ENCODE measurements at places on chromosomes 3 and 15.
A peak's percentile ranks its signal among the peaks of the same experiment; 100 is the strongest.

GRCh38 chr3:170528726-170529125 lies 57.1 kb downstream of the SLC7A14 start:
- DNase-seq, result peak; percentile 8

- no peak for DNase-seq
These were observed 322.3 kb downstream of the CNTN4 start for GRCh38 chr3:2420919-2421318.

DNA sequence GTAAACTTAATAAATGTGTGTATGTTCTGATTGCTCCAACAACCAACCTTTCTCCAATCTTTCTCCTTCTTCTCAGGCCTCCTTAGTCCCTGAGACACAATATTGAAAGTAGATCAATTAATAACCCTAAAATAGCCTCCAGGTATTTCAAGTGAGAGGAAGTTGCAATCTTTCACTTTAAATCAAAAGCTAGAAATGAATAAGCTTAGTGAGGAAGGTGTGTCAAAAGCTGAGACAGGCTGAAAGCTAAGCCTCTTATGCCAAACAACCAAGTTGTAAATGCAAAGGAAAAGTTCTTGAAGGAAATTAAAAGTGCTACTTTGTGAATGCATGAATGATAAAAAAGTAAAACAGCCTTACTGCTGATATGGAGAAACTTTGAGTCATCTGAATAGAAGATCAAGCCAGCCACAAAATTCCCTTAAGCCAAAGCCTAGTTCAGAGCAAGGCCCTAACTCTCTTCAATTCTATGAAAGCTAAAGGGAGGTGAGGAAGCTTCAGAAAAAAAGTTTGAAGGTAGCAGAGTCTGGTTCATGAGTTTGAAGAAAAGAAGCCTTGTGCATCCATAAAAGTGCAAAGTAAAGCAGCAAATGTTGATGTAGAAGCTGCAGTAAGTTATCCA lies 38.6 kb downstream of the CCDC80 start:
- DNase-seq, result no peak

- DNase-seq, result no peak
These were observed 65.9 kb downstream of the CPN2 start for GRCh38 chr3:194285024-194285849.

- DNase-seq, result no peak
These were observed 601.1 kb downstream of the FHIT start for GRCh38 chr3:60650171-60650570.

DNA sequence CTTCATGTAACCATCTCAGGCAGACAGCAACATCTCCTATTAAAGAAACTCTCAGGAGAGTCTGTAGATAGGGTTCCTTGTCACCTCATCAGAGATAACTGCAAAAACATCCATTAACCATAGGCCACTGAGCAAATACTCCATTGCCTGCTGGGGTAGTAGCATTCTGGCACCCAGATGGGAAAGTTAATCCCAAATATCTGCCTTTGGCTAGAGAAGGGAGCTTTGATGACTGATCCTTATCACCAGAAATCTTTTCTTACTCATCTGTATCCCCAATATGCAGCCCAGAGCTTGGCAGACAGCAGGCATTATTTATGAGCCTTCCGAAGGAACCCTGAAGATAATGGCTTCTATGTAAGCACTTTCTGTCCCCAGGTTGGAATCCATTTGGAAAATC lies 173.1 kb downstream of the MFSD1 start:
- no peak for DNase-seq

DNA sequence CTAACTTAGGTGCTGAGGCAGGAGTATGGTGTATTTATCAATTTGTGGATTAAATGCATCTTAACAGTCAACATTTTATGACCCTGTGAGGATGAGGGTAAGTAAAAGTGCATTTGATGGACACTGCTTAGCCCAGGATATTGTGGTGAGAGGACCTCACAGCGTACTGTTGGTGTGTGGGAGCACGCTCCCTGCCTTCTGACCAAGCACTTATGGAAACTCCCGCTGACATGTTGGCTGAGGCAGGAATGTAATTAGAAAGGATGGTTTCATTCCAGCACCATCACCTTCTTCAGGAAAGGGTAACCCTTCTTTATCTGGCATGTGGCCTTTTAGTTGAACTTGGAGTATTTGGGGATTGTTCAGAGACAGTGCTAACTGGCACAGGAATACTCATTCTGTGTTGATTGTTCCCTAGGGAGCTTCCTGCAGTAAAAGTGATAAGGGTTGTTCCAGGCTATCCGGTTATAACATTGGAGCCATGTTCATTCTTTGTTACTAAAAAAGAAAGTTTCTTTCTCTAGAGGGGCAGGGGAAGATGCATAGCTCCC lies 11.7 kb upstream of the FSTL1 start:
- no peak for DNase-seq

DNA sequence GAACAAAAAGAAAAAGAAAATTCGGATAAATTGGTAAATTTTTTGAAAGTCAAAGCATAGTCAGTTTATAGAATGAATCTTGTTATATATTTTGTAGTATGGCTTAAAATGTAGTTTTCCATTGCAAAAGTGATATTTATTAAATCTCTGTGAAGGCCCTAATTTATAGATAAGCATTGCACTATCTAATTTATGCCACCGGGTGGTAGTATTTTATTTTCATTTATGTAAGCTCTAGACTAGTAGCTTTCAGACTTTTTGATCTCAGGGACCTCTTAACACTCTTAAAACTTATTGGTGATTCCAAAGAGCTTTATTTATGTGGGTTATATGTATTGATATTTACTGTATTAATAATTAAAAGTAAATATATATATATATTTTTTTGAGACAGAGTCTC lies 133.9 kb upstream of the LRRFIP2 start:
- DNase-seq, result no peak

- DNase-seq, result no peak
These were observed 95.2 kb upstream of the SEMA6D start for GRCh38 chr15:47622055-47622454.

GRCh38 chr3:129413687-129414506 lies 14.5 kb downstream of the EFCAB12 start:
- DNase-seq, result no peak

GRCh38 chr3:66949898-66950297 lies 48.2 kb upstream of the KBTBD8 start:
- DNase-seq, result no peak

DNA sequence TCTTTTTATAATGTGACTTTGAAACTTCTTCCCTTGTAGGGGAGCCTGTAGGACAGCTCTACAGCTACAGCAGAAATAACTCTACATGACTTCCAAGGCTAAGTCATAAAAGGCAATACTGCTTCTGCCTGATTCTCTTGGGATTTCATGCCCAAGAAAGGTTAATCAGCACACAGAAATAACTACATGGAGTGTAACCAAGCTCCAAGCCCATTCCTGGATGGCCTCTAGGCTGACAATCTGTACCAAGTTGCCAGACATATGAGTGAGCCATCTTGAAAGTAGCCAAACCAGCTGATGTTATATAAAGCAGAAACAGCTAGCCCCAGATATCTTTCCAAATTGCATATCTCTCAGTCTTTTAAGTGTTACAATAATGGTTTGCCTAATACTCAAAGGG lies 75.8 kb upstream of the OSTN start:
- no peak for DNase-seq

DNA sequence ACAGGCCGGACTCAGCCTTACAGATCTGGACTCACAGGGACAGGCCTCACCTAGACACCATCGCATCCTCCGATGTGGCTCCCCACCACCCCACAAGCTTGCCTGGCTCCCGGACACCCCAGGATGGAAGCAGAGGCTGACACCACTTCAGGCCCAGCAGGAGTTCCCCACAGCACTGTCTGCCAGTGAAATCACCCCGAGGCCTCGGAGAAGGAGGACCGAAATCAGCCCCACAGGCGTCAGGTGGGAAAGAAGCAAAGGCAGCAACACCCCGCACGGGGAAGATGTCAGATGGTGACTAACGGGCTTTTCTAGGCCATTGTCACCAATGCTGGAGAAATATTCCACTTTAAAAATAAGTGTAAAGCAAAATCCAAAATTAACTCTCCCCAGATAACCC lies 18.6 kb downstream of the ADCY5 start:
- no peak for DNase-seq

GRCh38 chr3:134624537-134625287 lies 26.1 kb downstream of the KY start:
- DNase-seq, result no peak

GRCh38 chr15:92687746-92688145 lies 32.2 kb upstream of the FAM174B start:
- no peak for DNase-seq

DNA sequence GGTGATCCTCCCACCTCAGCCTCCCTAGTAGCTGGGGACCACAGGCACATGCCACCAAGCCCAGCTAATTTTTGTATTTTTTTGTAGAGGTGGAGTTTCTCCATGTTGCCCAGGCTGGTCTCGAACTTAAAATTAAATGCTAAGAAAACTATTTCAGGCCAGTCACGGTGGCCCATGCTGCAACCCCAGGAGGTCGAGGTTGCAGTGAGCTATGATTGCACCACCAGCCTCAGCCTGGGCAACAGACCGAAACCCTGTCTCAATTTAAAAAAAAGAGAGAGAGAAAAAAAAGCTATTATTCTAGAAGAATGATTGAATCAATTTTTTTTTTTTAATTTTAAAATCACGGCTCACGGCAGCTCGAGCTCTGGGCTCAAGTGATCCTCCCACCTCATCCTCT lies 4.7 kb downstream of the SLC51A start:
- DNase-seq, result no peak

- DNase-seq, result no peak
These were observed 638.8 kb upstream of the CFAP20DC start for GRCh38 chr3:59688636-59689035.

GRCh38 chr15:30930422-30930821 lies 26.7 kb downstream of the FAN1 start:
- no peak for DNase-seq

- DNase-seq, result no peak
These were observed 48.5 kb upstream of the PPP2R3A start for GRCh38 chr3:135917076-135917475.

- no peak for DNase-seq
These were observed 65.7 kb upstream of the CMTM7 start for GRCh38 chr3:32325927-32326326.

DNA sequence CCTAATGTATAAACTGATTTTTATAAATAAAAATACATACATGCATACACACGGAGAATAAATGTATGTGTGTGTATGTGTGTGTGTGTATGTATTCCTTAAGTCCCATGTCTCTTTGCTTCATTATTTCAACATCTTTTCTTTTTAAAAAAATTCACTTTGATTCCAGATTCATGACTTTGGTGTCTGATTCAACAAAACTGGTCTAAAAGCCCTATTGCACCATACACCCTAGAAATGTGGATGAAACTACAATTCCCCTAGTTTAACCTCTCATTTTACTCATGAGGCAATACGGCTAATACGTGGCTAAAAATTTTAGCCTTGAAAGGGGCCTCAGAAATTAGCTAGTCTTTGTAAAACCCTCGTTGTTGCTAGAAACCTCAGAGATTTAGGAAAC lies 228.1 kb downstream of the ADAMTS9 start:
- DNase-seq, result no peak

DNA sequence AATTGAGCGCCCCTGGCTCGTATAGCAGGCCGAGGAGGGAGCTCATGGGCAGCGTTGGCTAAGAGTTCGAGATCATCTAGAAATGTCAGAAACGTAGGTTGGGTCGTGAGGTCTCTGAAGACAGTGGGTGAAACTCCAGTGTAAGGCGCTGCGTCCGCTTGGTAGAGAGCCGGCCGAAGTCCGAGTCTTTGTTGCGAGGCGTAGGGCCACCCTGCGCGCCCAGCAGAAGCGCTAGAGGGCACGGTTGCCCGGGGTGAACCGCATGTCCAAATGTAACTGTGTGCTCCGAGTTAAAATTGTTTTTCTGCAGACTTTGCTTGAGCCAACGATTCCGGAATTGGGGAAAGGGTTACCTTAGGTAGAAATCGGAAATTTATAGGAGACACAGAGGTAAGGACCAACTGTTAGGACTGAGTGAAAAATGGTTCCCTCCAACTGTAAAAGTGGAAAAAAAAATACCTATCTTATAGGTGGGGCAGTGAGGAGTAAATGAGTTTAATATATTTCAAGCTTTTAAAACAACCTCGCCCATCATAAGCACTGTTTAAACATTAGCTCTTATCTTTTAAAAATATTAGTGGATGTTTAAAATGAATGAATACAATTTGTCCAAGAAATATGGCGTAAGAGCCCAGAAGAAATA lies 993 bp upstream of the SIAH2 start:
- DNase-seq, result peak; percentile 41

DNA sequence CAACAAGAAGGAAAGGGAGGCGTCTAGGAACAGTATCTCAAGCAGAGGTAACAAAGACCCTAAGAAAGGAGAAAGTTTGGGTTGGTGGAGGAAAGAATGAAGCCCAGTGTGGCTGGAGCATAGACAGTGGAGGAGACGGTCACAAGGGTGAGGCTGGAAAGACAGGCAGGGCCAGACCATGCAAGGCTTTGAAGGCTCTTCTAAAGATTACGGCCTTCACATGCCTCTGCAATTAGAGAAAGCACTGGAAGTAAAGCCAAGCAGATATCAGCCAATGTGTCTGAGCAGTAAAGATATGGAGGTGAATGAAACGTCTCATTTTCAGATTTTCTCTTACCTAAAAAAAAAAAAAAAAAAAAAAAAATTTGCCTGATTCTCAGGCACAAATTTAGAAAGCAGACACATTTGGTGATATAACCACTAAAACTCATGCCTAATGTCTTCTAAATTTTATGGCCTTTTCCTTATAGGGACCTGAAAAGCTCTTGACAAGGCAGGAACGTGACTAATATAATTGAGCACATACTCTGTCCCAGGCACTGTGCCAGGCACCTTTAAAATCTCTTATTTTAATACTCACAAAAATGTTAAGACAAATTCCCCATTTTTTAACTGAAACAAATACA lies 184.1 kb downstream of the MECOM start:
- no peak for DNase-seq

DNA sequence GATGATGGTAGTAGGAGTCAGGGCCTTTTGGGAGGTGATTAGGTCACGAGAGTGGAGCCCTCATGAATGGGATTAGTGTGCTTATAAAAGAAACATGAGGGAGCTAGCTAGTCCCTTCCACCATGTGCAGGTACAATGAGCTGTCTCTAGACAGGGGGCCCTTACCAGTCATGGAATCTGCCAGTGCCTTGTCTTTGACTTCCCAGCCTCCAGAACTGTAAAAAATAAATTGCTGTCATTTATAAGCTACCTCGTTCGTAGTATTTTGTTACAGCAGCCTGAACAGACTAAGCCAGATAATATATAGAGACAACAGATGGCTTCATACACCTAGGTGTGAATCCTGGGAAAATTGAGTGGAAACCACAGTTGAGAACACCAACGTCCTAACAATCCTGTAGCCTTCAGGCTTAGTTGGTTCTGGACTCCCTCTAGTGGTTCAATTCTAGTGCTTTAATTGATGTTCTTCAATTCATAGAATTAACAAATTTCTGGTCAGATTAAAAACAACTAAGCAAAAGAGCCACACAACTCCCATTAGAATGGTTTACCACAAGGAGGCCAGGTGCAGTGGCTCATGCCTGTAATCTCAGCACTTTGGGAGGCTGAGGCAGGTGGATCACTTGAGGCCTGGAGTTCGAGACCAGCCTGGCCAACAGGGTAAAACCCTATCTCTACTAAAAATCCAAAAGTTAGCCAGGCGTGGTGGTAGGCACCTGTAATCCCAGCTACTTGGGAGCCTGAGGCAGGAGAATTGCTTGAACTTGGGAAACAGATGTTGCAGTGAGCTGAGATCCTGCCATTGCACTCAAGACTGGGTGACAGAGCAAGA lies 21.3 kb upstream of the GATM start:
- DNase-seq, result peak; percentile 7

All from NCI-H1105 (cell line).